ENCODE measurements at places on chromosomes 16 and 17. TPM values are rescaled to one million over a fixed set of nuclear protein-coding genes. Genes with fewer than 3 reads are reported as not detected.

Gene TMEM238L
- not detected for total RNA-seq

DNA sequence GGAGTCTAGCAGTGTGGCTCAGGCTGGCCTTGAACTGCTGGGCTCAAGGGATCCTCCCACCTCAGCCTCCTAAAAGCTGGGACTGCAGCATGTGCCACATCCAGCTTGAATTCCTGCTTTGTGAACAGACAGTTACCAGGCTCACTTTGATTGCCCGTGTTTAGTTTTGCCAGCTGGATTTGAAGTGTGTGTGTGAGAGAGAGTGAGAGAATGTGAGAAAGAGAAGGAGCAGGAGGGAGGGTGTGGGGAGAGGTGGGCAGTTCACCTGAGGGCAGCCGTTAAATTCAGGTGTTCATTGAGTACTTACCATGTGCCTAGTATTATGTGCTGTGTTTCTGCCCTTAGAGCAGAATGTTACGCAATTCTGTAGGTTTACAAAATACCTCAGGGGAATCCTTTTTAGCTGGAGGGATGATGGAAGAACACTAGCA is 4.7 kb downstream of the DUSP14 start:
- DNase-seq = no peak
- H3K4me3 ChIP-seq = no peak overlapping the region
- peak overlapping the region; percentile 21 for H3K27ac ChIP-seq
- peaks cover 22% of the 10 kb centered on the region for H3K4me1 ChIP-seq
- no peaks in the 10 kb centered on the region for H3K27me3 ChIP-seq
- H3K36me3 ChIP-seq = no peaks in the 10 kb centered on the region

- H3K4me3 ChIP-seq = no peak overlapping the region
- no peak overlapping the region for H3K27ac ChIP-seq
- no peaks in the 10 kb centered on the region for H3K27me3 ChIP-seq
Observed at GRCh38 chr17:258045-258734, 76.7 kb upstream of the DOC2B start.

GRCh38 chr16:15466131-15466530 is 31.7 kb downstream of the BMERB1 start:
- H3K27me3 ChIP-seq = no peaks in the 10 kb centered on the region
- no peak for DNase-seq
- no peak overlapping the region for H3K4me3 ChIP-seq
- no peak overlapping the region for H3K27ac ChIP-seq

- peak; percentile 20 for DNase-seq
- no peaks in the 10 kb centered on the region for H3K4me1 ChIP-seq
- H3K36me3 ChIP-seq = no peaks in the 10 kb centered on the region
- H3K27ac ChIP-seq = no peak overlapping the region
Observed at GRCh38 chr17:70405492-70406220, 236.3 kb downstream of the KCNJ2 start.

DNA sequence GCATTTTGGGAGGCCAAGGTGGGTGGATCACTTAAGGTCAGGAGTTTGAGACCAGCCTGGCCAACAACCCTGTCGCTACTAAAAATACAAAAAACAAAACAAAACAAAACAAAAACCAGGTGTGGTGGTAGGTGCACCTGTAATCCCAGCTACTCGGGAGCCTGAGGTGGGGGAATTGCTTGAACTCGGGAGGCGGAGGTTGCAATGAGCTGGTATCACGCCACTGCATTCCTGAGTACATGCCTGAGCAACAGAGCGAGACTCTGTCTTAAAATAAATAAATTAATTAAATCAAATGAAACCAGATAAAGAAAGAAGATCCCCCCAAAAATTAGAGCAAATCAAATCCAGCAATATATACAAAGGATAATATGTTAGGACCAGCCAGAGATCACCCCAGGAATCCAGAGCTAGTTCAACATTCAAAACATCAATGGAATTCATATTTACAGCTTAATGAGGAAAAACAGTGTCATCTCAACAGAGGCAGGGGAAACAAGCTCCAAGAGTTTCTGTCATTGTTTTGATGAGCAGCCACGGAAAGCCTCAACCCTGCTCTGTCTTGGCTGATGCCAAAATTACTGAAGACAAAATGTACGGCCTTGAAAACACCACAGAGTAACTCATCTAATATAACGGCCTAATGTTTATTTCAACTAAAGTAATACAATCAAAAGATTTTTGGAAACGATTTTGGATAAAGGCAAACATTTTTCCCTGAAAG is 3.7 kb downstream of the PEMT start:
- DNase-seq = no peak
- H3K27ac ChIP-seq = no peak overlapping the region
- H3K4me1 ChIP-seq = peaks cover 6% of the 10 kb centered on the region
- no peaks in the 10 kb centered on the region for H3K27me3 ChIP-seq

GRCh38 chr17:40646791-40647623 is 611 bp downstream of the SMARCE1 start:
- no peaks in the 10 kb centered on the region for H3K27me3 ChIP-seq
- H3K4me1 ChIP-seq = peaks cover 18% of the 10 kb centered on the region
- H3K27ac ChIP-seq = peak overlapping the region; percentile 97
- peaks cover 36% of the 10 kb centered on the region for H3K36me3 ChIP-seq
- H3K4me3 ChIP-seq = peak overlapping the region; percentile 98

GRCh38 chr17:1164935-1165556 is 14.7 kb downstream of the ABR start:
- no peak for DNase-seq
- H3K4me1 ChIP-seq = no peaks in the 10 kb centered on the region
- H3K27me3 ChIP-seq = no peaks in the 10 kb centered on the region
- no peaks in the 10 kb centered on the region for H3K36me3 ChIP-seq

DNA sequence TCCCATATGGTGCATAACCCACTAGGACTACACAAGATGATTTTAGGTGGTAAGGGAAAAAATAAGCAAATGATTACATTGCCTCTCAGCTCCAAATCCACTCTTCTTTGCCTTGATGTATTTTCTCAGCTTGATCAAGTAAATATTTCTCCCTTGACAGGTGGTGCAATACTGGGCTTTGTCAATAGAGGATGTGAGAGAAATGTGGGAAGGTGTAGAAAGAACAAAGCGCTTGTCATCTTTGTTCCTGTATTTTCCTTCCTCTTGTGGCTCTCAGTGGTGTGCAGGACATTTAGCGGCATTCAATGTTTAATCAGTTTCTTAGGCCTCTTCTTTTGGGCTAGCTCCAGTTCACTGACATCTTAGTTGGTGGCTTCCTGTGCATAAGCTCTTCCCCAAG is 1165.8 kb upstream of the GOT2 start:
- no peaks in the 10 kb centered on the region for H3K27me3 ChIP-seq
- no peak for DNase-seq
- no peak overlapping the region for H3K4me3 ChIP-seq
- no peaks in the 10 kb centered on the region for H3K36me3 ChIP-seq
- H3K4me1 ChIP-seq = no peaks in the 10 kb centered on the region

DNA sequence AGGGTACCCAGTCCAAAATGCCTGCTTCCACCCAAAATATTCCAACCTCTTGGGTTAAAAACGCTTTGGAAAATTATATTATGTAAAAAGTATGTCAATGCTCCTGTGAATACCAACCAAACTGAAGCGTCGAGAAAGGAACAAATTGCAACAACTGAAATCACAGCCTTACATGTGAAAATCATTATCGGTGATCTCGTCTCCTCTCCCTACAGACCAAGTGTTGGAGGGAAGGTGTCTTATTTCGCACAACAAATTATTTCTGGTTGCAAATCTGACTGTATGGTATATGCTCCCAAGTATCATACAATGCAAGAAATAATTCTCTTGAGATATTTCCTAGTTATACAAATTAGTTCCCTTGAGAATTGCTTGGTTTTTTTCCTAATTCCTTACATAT is 89.3 kb upstream of the CDYL2 start:
- no peak overlapping the region for H3K27ac ChIP-seq
- H3K4me1 ChIP-seq = no peaks in the 10 kb centered on the region
- no peaks in the 10 kb centered on the region for H3K27me3 ChIP-seq

Gene MAPT
- total RNA-seq = 0.59 TPM

DNA sequence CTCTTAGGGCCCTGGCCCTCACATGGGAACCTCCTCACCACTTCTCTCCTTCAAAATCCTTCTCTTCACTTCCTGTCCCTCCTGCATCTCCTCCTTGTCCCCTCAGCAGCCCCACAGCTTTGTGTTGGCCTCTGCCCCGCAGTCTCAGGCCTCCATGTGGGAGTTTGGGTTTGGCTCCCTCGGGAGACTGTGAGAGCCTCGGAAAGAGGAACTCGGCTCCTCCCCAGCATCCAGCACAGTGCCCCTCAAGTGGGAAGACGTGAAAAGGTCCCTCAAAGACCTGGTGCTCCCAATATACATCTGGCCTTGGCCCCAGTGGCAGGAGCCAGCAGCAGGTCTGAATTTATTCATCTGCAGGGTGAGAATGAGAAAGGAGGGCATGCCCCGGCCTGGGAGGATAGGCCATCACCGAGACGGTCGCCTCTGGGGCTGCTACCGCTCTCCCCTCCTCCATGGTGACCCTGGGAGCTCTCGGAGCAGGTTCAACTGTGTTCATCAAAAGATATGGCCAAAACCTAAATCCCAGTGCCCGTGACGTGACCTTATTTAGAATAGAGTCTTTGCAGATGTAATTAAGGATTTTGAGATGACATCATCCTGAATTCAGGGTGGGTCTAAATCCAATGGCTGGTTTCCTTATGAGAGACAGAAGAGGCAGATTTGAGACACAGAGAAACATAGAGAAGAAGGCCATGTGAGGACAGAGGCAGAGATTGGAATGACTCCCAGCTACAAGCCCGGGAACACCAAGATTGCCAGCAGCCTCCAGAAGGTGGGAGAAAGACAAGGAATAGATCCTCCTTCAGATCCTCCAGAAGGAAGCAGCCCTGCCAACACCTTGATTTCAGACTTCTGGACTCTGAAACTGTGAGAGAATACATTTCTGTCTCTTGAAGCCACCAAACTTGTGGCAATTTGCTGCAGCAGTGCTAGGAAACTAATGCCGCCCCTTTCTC is 135.1 kb downstream of the MRM1 start:
- no peaks in the 10 kb centered on the region for H3K36me3 ChIP-seq
- no peaks in the 10 kb centered on the region for H3K4me1 ChIP-seq
- no peak overlapping the region for H3K27ac ChIP-seq
- no peak for DNase-seq
- H3K4me3 ChIP-seq = no peak overlapping the region
- H3K27me3 ChIP-seq = no peaks in the 10 kb centered on the region

DNA sequence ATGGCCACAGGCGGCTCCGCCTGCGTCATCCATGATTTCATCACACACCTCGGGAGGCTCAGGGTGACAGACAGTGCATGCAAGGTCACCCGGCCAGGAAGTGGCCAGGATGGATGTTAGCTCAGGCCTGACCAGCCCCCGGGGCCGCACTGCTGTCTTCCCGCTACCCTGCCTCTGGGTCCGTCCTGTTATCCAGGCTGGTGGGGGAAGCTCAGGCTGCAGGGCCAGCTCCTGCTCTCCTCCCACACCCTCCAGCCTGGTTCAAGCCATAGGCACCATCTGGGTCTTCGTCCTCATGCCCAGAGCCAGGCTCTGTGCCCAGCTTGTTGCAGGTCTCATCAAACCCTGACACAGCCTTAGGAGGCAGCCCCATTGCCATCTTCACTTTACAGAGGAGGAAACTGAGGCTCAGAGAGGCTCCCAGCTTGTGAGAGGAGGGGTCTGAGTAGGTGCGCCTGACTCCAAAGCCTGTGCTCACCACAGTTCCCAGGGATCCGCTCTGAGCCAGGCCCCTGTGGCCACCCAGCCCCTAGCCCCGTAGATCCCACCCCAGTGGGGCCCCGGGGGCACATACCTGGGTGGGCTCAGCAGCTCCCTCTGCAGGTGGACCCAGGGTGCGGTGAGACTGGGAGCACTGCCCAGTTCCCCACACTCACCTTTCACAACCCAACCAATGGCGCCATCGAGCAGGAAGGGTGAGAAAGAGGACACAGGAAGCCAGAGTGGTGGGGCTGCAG is 412 bp upstream of the ADGRG3 start:
- no peaks in the 10 kb centered on the region for H3K27me3 ChIP-seq
- DNase-seq = no peak
- H3K4me3 ChIP-seq = no peak overlapping the region
- no peak overlapping the region for H3K27ac ChIP-seq
- H3K4me1 ChIP-seq = no peaks in the 10 kb centered on the region

Gene GOSR1
- 68.0 TPM for total RNA-seq

DNA sequence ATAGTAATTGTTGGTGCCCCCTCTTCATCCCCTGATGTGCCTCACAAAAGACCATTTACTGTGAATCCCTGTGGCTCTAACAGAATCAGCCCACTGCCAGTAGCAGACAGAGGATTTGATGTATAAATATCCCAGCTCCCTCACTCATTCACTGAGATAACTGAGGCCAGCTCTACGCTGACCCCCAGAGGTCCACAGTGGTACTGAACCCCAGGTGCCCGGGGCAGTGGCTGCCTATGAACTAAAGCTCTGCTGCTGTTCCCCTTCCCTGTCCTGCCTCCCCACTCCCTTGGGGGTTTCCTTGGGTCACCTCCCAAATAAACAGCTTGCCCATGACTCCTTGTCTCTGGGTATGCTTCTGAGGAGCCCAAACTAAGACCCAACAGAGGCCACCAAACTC is 295.8 kb downstream of the FOXL1 start:
- H3K36me3 ChIP-seq = no peaks in the 10 kb centered on the region
- no peaks in the 10 kb centered on the region for H3K27me3 ChIP-seq
- no peak overlapping the region for H3K27ac ChIP-seq
- peak; percentile 12 for DNase-seq
- H3K4me1 ChIP-seq = no peaks in the 10 kb centered on the region

GRCh38 chr17:62855156-62855555 is 47.0 kb upstream of the MARCHF10 start:
- no peaks in the 10 kb centered on the region for H3K36me3 ChIP-seq
- H3K4me3 ChIP-seq = no peak overlapping the region
- no peaks in the 10 kb centered on the region for H3K27me3 ChIP-seq
- no peaks in the 10 kb centered on the region for H3K4me1 ChIP-seq

- no peaks in the 10 kb centered on the region for H3K36me3 ChIP-seq
- H3K27me3 ChIP-seq = no peaks in the 10 kb centered on the region
- no peak for DNase-seq
- no peak overlapping the region for H3K4me3 ChIP-seq
- no peak overlapping the region for H3K27ac ChIP-seq
Observed at GRCh38 chr17:4358154-4358553, 8.3 kb downstream of the UBE2G1 start.

- H3K27me3 ChIP-seq = no peaks in the 10 kb centered on the region
- peak overlapping the region; percentile 2 for H3K27ac ChIP-seq
- H3K4me1 ChIP-seq = peaks cover 10% of the 10 kb centered on the region
- no peak for DNase-seq
- no peaks in the 10 kb centered on the region for H3K36me3 ChIP-seq
Observed at GRCh38 chr17:61144137-61144536, 255.5 kb upstream of the TBX2 start.

GRCh38 chr16:17155485-17155884 is 315.3 kb downstream of the XYLT1 start:
- H3K4me1 ChIP-seq = no peaks in the 10 kb centered on the region
- no peak overlapping the region for H3K4me3 ChIP-seq
- H3K27me3 ChIP-seq = no peaks in the 10 kb centered on the region
